ENCODE measurements at places on chromosomes 1 and 21.

DNA sequence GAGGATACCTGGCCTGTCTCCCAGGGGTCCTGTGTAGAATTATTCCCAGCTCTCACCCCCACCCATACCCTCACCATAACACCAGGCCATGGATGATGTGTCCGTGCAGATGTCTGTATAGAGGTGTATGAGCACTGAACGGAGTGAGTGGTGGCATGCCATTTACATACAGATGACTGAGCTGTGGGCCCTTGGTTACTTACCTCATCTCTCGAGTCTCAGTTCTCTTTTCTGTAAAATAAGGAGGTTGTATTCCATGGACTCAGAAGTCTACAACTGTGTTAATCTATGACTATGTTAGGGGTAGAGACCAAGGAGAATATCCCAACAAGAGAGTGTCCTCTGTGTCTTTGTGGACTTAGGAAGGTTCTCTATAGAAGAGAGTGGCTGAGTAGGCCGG, 65.6 kb upstream of the CD1D start:
- DNase-seq, result no peak

DNA sequence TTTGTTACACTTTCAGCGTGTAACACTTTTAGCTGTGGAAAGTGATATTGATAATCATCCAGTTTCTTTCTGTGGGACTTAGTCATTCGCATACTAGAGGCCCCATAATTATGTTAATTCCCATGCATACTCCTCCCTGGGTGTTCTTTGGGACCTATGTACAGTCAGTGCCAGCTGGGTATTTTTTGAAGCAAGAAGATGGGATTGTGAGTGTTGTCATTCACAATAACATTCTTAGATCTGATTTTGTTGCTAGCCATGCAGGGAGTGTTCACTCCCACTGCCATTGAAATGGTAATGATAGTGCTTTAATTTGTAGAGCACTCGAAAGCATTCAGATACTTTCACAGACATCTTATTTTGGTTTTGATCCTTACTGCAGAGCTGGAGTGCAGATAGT, 11.6 kb downstream of the SARS1 start:
- no peak for DNase-seq

DNA sequence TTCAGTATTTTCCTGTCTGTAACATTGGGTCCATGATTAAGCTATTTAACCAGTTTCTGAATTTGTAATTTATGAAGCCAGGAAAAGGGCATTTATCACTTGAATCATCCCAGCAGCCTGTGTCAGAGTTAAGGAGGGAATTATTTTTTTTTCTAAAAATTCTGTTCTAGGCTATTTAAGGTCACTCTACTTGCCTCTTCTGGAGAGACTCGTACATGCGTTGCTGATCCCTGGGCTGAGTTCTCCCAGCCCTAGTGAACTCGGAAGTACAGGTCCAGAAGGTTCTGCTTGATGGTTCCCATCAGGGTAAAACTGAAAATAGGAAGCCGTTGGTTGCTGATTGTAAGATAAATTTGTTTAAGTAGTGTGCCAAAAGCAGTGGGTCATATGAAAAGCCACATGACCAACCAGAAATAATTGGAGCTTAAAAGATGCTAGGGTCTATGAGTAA, 90.7 kb downstream of the GPR88 start:
- DNase-seq, result no peak

- peak; percentile 3 for DNase-seq
These were observed at the start of gene ROR1 for GRCh38 chr1:63773815-63774616. TSS of gene ROR1 (plus strand) at chr1:63774017.

- no peak for DNase-seq
These were observed 137.8 kb upstream of the DPYD start for GRCh38 chr1:98058676-98059075.

GRCh38 chr1:54487571-54488050, 60.4 kb upstream of the ACOT11 start:
- no peak for DNase-seq

DNA sequence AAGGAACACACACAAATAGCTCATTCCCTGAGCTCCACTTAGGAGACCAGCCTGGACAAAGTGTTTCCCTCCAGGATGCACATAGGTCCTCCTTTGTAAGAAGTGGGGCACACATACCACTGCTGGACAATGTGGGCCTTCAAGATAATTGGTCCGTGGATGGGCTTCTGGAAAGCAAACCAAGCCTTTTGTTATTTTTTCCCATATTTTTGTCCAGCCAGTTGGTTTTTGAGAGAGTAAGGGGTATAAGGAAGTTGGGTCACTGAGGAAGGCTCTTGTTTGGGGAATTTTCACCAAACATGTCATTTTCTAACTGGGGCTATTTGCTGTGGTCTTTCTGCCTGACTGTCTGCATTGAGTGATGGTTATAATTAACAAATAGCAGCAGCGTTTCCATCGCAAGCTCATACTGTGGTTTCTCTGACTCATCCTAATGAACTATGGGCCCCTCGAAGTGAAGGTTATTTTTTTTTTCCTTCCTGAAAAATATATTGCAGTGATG, 306.3 kb upstream of the DUSP10 start:
- no peak for DNase-seq

DNA sequence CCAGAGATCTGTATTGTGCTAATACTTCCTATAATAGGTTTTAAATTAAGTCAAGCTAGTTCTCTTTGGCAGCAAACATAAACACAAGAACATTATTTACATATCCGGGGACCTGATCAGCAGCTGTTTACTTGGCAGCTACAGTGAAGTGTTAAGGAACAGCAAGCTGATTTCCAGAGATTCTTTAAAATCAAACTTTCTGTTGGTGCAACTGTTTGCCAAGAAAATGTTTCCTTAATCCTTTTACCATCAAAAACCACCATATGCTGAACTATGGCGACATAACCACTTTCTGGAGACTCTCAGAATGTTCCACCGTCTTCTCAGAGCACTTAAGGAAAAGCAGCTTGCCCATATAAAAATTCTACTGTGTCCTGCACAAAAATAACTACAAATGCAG, 107.0 kb upstream of the KRTAP19-8 start:
- no peak for DNase-seq

DNA sequence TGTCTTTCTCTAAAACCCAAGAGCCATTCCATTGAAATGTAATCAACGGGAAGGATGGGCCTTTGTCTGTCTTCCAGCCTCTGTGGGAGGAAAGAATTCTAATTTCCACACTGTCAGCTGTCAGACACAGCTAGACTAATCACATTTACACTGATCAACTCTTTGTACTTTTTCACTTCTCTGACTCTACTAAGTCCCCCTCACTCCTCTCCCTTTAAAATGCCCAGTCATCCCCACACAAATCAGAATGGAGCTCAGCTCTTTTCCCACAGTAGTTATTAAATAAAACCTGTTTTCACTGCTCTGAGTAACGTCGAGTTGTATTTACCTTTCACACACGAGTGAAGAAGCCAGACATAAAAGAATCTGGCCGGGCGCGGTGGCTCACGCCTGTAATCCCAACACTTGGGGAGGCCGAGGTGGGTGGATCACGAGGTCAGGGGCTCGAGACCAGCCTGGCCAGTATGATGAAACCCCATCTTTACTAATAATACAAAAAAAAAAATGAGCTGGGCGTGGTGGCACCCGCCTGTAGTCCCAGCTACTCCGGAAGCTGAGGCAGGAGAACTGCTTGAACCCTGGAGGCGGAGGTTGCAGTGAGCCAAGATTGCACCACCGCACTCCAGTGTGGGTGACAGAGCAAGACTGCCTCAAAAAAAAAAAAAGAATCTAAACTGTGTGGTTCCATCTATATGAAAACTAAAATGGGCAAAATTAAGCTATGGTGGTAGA, 13.3 kb downstream of the ZBTB8OS start:
- DNase-seq, result no peak

DNA sequence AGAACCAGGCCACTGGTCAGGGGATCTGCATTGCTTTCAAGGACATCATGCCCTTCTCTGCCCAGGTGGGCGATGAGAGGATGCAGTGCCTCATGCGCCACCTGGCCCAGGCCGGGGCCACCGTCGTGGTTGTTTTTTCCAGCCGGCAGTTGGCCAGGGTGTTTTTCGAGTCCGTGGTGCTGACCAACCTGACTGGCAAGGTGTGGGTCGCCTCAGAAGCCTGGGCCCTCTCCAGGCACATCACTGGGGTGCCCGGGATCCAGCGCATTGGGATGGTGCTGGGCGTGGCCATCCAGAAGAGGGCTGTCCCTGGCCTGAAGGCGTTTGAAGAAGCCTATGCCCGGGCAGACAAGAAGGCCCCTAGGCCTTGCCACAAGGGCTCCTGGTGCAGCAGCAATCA, 5.0 kb upstream of the ZBTB48 start:
- no peak for DNase-seq

GRCh38 chr1:230790026-230790425, 42.8 kb downstream of the CAPN9 start:
- no peak for DNase-seq

- DNase-seq, result peak; percentile 22
These were observed 100.8 kb downstream of the UCK2 start for GRCh38 chr1:165928075-165928731.

DNA sequence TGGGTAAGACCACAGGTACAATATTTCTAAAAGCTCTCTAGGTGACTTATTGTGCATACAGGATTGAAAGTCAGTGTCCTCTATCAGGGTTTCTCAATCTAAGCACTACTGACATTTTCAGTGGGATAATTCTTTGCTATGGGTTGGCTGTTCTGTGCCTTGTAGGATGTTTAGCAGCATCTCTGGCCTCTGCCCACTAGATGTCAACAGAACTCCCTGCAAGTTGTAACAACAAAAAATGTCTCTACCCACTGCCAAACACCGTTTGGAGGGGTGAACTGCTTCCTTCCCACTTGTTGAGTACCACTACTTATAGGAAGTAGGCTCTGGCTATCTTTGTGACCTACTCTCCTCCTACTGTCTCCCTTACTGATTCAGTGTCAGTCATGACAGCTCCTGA, 90.1 kb upstream of the ZRANB2 start:
- DNase-seq, result no peak

- no peak for DNase-seq
These were observed 139.1 kb upstream of the TIAM1 start for GRCh38 chr21:31483146-31483545.

- no peak for DNase-seq
These were observed 50.2 kb upstream of the LHX8 start for GRCh38 chr1:75083848-75084514.

GRCh38 chr1:18531503-18531845, 50.7 kb downstream of the KLHDC7A start:
- DNase-seq, result no peak

- DNase-seq, result no peak
These were observed 401.2 kb upstream of the PROX1 start for GRCh38 chr1:213586587-213586972.

DNA sequence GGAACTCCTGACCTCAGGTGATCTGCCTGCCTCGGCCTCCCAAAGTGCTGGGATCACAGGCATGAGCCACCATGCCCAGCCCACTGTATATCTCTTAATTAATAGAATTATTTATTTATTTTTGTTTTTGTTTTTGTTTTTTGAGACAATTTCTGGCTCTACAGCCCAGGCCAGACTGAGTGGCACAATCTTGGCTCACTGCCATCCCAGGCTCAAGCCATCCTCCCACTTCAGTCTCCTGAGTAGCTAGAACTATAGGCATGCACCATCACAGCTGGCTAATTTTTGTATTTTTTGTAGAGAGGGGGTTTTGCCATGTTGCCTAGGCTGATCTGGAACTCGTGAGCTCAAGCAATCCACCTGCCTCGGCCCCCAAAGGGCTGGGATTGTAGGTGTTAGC, 15.7 kb upstream of the WDTC1 start:
- no peak for DNase-seq

DNA sequence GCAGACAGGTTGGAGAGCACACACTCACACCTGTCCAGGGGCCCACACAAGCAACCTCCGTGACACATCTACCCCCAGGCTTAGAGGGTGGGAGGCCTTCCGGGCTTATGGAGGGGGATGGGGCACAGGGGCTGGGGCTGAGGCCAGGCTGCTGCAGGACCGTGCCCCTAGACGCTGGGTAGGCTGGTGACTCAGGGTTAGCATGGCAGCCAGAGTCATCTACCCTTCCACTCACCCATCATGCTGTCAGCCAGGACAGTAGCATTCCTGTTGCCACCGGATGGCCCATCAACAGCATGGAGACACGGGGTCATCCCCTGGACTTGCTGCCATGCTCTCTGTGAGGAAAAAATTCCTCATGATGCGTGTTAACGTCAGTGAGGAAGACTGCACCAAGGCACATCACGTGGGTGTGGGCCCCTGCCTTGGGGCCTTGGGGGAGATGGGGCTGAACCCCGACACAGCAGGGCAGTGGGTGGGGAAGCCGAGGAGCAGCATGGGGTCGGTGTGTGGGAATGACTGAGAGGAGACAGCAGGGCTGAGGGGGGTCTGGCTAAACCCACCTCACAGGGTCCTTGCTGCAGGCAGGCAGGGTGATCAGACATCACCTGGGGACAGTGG, 52.8 kb downstream of the WNT9A start:
- no peak for DNase-seq

GRCh38 chr1:10980841-10981727, 31.4 kb upstream of the TARDBP start:
- no peak for DNase-seq

GRCh38 chr1:114668784-114669561, 876 bp downstream of the DENND2C start:
- no peak for DNase-seq

DNA sequence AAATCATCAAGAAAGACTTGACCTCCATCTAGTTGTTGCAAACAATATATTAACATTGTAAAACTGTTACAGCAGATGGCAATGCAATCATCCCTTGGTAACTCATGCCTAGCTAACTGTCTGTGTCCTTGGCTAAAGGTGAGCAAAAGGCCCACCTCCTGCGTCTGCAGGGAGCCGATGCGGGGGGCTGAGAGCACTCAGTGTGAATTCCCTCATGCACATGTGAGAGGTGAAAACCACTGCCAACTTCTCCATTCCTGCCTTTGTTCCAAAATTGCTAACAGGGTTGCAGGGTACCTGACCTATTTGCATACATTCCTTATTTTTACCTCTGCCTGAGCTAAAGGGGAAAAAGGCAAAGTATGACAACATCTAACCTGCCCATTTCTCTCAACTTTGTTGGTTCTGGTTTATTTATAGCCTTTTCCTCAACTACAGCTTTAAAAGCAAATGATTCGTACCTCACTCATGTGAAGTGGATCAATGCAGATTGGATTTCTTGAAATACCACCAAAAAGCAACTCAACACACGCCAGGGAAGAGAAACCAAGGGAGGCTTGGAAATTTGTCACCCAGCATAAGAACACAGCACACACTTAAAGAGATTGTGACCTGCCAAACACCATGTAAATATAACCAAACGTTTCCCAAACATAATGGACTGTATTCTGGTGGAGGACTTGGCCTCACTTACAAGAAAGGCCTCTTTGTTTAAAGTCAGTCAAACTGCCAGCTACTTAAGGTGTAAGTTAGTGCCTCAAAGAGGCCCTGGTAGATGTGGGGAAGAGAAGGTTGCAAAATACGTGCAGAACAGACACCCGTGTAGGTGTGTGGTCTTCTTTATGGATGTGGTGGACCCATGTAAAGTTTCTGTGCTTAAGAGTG, 651.0 kb downstream of the SMYD3 start:
- DNase-seq, result no peak

- DNase-seq, result peak; percentile 3
These were observed 57.8 kb downstream of the EPB41 start for GRCh38 chr1:28971980-28972771.

- no peak for DNase-seq
These were observed 32.7 kb upstream of the HP1BP3 start for GRCh38 chr1:20819818-20820217.

- no peak for DNase-seq
These were observed 14.8 kb upstream of the PTPRC start for GRCh38 chr1:198623752-198624647.

Data from stimulated activated naive CD4-positive, alpha-beta T cell treated with Interleukin-2 at 50 U/mL for 16 hours (primary cell).